ENCODE measurements at places on chromosomes 4 and X.

DNA sequence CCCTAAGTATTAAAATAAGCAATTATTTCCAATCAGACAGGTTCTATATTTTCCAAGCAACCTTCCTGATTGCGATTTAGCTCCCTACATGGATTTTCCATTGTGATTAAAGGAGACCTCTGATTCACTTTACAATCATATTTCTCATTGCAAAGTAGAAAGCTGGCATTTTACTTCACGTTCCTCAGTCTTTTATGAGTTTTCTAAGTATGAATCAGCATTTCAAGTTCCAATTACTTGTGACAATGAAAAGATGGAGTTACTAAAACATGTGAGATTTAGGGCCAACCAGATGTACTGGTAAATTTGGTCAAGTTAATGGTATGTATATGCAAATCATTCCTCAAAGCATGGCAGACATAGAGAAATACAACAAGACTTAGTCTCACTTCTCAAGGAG lies 206.2 kb downstream of the KCNIP4 start:
- DNase-seq = no peak

- no peak for DNase-seq
Observed at GRCh38 chrX:39360101-39360500, 558.8 kb downstream of the MID1IP1 start.

DNA sequence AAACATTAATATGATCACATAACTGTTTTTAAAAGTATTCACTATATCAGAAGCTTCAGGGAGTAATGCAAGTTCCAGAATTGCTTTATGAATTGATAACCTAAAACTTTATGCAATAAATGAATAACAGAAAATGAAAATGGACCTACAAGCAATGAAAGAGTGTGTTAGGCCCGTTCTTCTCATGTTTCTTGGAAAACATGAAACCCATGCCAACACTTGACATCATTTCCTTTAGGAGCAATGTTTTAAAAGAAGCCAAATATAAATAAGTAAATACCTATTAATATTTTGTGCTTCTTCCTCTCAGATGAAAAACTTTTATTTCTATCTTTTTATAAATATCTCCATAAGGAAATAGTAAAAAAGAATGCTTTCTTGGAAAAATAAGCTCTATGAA lies 123.0 kb upstream of the GALNT7 start:
- DNase-seq = no peak

- peak; percentile 79 for DNase-seq
Observed at GRCh38 chr4:140061194-140061593, 92.8 kb downstream of the MAML3 start.

- DNase-seq = no peak
Observed at GRCh38 chrX:848386-848785, 217.8 kb downstream of the SHOX start.

GRCh38 chrX:11531226-11531625 lies 134.5 kb downstream of the ARHGAP6 start:
- peak; percentile 22 for DNase-seq

DNA sequence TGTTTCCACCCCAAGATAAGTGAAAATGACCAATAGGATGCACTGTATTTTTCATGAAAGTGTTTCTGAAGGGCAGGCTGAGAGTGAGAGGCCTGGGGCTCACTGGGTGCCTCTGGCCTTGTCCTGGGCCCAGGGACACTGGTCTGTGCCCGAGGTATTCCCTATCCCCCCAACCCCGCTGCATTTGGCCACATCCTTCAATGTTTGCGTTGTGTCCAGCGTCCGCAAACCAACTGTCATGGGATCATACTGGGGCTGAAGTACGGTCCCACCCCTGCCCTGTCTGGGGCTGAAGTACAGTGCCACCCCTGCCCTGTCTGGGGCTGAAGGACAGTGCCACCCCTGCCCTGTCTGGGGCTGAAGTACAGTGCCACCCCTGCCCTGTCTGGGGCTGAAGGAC lies 22.0 kb upstream of the MSANTD1 start:
- no peak for DNase-seq

DNA sequence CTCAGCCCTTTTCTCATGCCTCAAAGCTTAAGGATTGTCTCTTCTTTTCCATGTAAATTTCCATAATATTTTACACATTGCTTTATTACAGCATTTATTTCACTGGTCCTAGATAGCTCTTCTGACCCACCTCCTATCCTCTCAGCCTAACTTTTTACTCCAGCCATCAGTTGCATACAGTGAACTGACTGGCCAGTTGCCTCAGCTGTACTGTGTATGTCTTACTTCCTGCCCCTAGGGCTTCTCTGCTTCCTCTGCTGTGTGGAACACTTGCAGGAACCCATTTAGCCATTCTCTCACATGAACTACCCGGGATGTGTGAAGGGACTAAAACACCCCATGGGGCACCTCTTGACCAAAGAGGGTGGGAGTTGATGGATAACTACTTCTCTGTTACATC lies 18.0 kb downstream of the C4orf33 start:
- DNase-seq = no peak

GRCh38 chr4:184664445-184665210 lies 15.1 kb downstream of the PRIMPOL start:
- DNase-seq = peak; percentile 18

DNA sequence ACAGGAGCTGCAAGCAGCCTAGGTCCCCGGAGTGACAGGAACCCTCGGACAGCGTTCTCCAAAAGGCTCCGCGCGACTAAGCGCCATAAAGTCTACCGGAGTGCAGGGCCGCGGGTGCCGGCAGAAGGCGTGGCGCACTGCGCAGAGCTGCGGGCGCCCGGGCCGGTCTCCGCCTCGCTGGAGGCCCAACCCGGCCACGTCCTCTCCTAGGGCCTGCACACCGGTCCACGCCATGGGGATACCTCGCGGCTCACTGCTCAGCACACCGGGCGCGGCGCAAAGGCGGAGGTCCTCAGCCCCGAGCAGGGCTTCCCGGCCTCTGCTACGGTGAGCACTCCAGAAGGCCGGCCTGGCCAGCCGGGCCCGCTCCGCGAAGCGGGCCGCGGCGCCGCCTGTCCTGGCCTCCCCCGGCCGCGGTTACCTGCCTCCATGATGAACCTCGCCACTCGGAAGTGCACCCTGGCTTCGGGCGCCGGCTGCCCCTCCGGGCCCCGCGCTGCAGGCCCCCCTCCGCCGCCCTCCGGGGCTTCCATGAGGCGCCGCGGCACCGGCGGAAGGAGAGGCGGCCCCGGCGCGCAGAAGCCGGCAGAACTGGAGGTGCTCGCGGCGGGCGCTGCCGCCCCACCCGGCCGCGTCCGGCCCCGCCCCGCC lies at the start of gene CCNQ:
Gene CCNQ, minus strand, starts transcription at position 599 of the 651 bp plus-strand sequence. Its CDS starts 66 bp downstream, at position 533.
- peak; percentile 10 for DNase-seq

DNA sequence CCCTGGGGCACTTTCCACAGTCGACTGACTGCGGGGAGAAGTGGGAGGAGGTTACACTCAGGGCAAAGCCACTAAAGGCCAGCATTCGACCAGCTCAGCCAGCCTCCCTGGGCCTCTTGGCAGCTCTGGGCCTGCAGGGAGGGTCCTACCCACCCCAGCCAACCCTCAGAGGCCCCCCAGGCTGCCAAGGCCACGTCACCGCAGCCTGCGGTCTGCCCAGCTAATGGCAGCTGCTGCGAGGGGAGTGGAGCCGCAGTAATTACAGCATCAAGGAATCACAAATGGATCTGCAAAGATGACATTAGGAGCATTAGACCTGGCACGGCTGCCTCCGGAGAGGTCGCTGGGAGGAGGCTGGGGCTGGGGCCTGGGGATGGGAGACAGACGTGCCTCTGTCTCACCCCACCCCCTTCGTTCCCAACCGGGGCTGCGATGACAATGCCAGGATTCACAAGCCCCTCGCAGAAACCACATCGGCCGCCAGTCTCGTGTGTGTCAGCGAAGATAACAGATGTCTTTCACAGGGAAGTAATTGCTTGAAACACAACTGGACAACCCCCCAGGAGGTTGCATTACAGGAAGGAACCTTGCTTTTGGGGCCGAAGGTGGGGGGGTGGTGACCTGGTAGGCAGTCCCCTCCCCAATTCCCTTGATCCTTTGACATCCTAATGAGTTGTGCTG lies 367.6 kb downstream of the BCOR start:
- no peak for DNase-seq

- DNase-seq = no peak
Observed at GRCh38 chrX:39479856-39480255, 617.9 kb downstream of the BCOR start.

DNA sequence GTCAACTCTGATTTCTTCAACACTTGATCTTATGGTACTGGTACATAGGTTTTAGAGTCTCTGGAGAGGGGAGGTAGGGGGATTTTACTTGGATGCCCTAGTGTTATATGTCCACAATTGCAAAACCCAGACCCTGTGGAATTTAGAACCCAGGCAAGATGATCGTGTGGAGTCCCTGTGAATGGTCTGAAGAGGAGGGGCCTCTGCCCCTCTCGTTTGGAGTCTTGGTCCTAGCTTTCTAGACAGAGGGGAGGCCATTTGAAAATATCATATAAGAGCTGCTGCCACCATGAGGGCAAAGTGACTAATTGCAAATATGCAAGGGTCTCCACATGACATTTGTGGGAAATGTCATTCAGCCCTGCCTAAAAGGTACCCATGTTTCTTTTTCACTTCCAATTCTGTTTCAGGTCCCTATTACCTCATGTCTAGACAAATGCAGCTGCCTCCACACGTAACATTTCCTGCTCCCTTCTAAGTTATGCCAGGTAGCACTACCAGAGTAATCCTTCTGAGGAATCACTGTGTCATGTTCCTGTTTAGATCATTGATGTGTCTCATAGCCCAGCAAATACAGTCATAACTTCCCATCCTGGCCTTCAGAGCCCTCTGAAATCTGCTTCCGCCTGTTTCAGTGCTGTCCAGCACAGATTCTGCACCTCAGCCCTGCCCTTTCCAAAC lies 126.8 kb downstream of the KLHL8 start:
- peak; percentile 72 for DNase-seq

DNA sequence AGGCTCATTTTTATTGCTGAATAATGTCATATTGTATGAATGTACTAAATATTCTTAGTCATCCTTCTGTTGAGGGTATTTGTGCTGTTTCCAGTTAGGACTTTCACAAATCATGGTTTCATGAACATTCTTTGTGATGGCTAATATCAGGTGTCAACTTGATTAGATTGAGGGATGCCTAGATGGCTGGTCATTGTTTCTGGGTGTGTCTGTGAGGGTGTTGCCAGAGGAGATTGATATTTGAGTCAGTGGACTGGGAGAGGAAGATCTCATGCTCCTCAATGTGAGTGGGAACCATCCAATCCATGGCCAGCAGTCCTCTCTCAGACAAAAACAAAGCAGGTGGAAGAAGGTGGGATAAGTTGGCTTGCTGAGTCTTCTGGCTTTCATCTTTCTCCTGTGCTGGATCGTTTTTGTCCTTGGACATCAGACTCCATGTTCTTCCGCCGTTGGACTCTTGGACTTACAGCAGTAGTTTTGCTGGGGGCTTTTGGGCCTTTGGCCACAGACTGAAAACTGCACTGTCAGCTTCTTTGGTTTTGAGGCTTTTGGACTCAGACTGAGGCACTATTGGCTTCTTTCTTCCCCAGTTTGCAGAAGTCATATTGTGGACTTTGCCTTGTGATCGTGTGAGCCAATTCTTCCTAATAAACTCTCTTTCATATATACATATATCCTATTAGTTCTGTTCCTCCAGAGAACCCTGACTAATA lies 11.9 kb upstream of the HS3ST1 start:
- no peak for DNase-seq

DNA sequence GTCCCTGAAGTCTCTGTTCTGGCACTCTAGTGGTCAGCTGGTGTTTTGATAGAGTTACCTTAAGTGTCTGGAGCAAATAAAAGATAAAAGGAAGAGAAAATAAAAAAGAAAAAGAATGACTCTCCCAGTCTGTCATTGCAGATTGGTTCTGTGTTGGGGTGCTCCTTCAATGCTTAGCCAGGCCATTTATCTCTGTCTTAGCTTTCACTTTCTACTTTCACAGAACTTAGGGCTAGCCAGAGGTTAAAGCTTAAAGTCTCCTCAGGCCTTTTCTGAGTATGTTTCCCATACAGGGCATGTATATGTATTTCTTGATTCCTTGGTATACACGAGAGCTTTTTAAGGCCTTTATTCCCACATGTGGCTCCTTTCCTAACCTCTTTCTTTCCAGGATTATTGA lies 83.1 kb upstream of the TEX13D start:
- no peak for DNase-seq

DNA sequence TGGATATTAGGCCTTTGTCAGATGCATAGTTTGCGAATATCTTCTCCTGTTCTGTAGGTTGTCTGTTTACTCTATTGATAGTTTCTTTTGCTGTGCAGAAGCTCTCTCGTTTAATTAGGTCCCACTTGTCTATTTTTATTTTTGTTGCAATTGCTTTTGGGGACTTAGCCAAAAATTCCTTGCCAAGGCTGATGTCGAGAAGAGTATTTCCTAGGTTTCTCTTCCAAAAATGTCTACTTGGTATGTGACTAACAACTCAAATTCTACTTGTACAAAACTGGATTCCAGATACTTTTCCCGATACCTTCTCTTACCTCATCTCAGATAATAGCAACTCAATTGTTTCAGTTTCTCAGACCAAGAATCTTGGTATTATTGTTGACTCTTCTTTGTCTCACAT lies 142.4 kb upstream of the GLRA2 start:
- no peak for DNase-seq

DNA sequence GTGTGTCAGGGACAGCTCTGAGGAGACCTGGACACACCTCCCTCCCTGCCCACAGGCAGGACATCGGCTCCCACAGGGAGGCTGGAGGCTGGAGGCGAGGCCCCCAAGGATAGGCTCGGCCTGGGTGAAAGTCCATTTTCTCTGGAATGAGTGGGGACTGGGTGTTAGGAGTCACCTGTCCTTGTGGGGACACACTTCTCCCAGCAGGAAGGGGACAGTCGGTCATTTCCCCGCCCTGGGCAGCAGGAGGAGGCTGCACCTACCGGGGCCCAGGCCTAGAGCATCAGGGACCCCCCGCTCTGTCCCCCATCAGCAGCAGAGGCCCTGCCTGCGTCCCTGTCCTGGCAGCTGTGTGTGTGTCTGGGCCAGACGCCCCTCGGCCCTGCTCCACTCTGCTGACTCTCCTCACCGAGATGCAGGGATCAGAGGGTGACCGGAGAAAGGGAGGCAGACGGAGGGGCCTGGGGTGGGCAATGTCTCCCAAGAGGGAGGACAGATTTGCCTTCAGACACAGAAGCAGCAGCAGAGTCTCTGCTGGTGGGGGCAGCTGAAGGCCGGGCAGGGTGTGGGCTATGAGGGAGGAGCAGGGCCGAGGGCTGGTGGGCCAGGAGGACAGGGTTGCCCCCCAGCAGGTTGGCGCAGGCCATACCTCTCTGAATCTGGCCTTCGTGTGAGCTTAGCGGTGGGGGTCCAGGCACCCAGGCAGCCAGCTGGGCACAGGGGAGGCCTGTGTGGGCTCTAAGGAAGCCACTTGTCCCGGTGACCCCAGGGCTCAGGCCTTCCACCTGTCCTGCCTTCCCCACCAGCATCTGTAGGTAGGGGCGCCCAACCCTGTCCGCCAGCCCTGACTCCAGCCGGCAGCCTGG lies 125.7 kb upstream of the NKX1-1 start:
- DNase-seq = no peak

All from IMR-90 (cell line).